ENCODE measurements at places on chromosomes 1 and 21.

DNA sequence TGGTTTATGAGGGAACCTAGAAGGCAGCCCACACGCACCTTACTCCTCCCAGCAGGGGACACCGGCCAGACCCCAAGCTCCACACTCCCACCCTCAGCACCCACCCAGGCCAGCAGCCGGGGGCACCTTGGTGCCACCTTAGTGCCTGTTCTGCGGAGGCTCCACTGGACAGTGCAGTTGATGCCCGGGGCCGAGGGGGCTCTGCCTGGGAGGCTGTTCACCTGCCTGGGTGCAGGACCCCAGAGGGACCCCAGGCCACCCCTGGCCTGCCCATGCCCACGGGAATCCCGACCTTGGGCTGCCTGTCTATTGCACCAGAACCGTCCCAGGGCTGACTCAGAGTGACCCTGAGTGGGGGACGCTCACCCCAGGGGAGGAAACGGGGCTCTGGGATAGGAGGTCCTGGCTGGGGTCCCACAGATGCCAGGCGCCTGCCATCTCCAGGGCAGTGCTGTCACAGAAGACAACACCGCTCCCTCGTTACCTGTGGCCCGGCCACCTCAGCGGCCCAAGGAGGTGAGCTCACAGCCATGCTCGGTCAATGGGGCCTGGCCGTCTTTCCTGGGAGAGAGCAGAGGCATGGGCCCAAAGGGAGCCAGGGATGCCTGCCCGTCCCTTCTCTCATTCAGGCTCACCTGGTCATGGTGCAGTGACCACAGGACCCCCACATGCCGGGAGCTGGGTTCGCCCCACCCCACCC, 696 bp downstream of the SCNN1D start:
- no peak for DNase-seq

DNA sequence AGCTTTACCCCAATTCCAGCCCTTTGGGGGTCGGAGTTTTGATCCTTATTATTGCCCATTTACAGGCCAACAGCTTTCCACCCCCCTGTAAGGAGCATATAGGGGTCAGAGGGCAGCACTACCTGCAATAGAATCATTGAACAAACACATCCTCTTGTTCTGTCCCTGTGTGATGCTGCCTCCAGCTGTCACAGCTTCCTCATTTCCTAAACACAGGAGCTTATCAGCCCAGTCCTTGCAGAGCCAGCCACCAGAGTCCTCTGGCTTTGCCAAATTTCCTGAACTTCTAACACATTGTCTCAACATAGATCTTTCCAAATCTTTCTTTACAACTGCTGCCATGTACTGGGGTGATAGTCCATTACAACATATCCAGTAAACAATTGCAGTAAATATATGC, 32.8 kb upstream of the PTBP2 start:
- no peak for DNase-seq

GRCh38 chr1:42593486-42594100, 64.6 kb upstream of the PPIH start:
- no peak for DNase-seq

- DNase-seq = no peak
Observed at GRCh38 chr1:163178628-163179027, 24.1 kb downstream of the RGS5 start.

DNA sequence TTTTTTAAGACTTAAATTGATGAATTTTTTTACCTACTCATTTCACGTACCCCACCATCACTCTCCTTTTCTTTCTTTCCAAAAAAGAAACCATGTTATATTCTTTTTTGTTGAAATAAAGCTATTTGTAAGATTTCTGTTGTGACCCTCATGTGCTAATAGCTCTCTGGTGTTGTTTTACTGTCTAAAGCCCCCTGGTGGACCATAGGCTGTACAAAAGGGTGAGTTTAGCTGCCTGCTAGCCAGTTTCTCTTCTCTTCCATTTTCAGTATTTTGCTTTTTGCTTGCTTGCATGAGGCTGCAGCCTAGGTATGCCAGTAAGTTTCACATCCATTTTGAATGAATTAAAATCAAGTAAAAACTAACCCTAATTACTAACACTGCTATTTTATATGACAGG, 15.6 kb upstream of the VAMP3 start:
- no peak for DNase-seq

DNA sequence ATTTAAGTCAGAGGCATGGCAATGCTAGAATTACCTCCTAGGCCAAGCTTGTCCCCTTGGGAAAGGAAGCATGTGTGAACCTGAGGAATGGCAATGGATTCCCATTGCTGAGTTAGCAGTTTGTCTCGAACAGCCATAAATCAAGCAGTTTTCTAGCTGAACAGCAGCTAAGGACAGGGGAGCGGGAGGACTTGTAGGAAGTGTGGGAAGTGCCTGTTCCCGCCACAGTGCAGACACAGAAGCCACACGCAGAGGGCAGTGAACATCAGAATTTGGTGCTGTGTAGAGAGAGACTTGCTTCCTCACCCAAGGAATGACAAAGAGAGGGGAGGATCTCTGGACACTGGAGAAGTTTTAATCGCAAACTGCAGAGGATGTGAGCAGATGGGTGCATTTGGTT, 3.8 kb downstream of the PHGDH start:
- no peak for DNase-seq
